Left colon (tissue), 2 donors: ENCODE measurements at places on chromosomes 12 and 14. TPM values are rescaled to one million over a fixed set of nuclear protein-coding genes. Genes with fewer than 3 reads are reported as not detected.

Gene PLEKHD1
- total RNA-seq = 0.18 TPM

DNA sequence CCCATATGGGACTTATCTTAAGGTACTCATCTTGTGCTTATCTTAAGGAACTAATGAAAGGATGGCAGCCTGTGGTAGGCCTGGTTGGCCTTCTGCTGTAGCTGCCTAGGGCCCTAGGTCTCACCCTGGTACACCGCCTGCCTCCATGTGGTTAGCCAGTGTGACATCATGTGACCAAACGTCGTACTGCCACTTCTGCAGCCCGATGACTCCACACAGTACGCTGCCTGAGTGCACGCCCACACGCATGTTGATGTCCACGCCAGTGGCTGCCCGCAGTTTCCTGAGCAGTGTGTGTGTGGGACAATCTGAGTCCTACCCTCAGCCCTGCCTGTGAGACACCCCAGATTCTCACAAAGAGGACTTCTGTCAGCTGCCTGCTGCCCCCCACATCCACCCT, 5.1 kb downstream of the ADCY4 start:
- peak; percentile 70 for DNase-seq

Gene POTEG
- total RNA-seq = not detected

Gene HSPB8
- 3.5 TPM for total RNA-seq

DNA sequence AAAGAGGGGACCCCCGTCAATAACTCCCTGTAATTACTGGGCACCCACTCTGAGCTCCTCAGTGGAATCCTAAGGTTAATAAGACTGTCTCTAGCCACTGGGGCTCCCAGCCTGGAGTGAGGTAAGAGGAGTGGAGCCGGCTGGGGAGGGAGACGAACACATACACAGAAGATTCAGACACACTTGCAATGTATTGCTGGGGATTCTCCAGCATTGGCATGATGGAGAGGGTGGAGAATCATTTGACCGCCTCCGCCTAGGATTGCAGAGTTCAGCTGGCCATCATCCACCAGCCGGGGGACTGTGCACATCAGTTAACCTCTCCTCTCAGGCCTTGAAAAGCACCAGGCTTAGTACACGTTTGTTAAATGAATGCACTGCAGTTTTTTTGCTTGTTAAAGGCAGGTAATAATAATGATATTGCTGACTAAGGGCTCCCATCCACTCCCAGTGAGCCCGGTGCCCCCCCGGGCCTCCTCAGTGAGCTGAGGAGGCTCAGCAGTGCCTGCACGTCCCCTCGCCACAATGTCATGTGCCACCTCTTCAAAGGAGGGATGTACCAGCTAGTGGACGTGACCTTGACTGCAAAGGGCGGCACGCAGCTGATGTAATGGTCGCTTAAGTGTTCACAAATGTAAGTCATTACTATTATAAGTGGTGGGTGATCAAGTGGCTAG, 20.3 kb upstream of the FAIM2 start:
- DNase-seq = no peak

DNA sequence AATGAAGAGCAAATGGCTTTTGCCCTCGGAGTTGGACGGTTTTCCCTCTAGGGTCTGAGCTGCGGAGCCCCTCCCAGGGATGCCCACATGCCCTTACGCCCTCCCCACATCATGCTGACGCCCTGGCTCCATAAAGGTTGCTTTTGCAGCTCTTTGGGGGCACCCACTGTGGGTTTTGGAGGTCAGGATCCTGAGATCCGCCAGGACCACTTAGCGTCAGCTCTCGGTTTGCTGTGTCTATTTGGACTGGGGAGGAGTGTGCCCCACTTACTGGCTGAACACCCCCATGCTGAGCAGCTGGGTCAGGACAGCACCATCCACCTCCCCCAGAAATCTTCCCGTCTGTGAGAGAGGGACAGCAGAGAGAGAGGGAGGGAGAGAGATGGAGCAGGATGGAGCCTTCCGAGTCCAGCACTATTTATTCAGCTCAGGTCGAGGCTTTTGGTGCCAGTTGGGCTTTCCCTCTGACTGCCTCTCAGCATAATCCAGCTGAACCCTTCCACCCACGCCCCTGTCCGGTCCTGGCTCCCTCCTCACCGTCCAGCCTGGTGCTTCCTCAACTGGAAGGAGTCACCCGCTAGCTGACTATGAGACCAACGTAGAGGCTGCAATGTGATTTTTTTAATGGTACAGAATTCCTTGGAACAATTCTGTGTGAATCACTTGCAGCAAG, 18.9 kb upstream of the LRTM2 start:
- DNase-seq = peak; percentile 20

DNA sequence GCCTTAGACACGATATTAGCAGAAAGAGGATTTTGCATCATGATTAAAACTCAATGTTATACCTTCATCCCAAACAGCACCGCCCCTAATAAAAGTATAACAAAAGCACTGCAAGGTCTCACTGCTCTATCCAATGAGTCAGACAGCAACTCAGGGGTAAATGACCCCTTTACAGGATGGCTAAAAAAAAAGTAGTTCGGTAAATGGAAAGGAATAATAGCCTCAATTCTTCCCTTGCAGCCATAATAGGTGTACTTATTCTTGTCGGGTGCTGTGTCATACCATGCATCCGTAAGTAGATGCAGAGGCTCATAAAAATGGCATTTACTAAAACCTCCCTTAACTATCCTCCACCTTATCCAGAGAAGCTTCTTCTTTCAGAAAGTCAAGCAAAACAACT, 53.9 kb upstream of the AP4S1 start:
- no peak for DNase-seq

Gene ASPG
- total RNA-seq = 60.8 TPM

GRCh38 chr12:49964849-49965624, 3.4 kb downstream of the AQP5 start:
- no peak for DNase-seq

DNA sequence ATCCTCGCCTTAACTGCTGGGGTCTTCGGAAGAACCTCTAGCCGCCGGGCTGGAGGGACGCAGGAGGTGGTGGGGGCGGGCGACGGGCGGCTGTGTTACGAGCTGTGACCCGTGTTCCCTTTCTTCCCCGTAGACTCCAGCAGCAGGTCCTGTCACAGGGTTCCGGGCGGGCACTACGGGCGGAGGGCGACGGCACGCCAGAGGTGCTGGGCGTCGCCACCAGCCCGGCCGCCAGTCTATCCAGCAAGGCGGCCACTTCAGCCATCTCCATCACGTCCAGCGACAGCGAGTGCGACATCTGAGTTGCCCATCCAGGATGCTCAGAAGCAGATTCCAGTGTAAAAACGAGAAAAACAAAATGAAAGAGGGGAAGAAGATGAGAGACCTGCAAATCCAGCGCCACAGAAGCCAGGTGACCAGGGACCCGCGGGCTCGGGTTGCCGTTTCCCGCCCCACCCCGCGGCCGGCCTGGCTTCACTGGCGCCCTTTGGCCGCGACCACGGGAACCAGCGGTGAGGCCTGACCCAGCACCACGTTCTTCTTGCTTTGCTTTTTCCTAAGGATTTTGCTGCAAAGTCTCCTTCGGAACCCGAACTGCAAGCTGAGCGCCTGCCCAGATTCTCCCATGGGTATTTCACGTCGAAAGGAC, 2.1 kb downstream of the SIX6 start:
- DNase-seq = no peak

Gene STON2
- total RNA-seq = 13.2 TPM

Gene TMCC3
- total RNA-seq = 65.4 TPM

GRCh38 chr12:76247992-76248391, 100.2 kb downstream of the BBS10 start:
- no peak for DNase-seq

DNA sequence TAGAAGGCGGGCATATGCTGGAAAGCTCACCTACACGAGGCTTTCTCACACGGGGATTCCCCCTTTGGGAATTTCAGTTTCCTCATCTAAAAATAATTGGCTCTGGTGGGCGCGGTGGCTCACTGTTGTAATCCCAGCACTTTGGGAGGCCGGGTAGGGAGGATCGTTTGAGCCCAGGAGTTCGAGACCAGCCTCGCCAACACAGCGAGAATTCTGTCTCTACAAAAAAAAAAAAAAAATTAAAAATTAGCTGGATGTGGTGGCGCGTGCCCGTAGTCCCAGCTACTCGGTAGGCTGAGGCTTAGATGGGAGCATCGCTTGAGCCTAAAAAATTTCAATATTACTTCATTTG, 400 bp upstream of the NDUFA12 start:
- DNase-seq = no peak

DNA sequence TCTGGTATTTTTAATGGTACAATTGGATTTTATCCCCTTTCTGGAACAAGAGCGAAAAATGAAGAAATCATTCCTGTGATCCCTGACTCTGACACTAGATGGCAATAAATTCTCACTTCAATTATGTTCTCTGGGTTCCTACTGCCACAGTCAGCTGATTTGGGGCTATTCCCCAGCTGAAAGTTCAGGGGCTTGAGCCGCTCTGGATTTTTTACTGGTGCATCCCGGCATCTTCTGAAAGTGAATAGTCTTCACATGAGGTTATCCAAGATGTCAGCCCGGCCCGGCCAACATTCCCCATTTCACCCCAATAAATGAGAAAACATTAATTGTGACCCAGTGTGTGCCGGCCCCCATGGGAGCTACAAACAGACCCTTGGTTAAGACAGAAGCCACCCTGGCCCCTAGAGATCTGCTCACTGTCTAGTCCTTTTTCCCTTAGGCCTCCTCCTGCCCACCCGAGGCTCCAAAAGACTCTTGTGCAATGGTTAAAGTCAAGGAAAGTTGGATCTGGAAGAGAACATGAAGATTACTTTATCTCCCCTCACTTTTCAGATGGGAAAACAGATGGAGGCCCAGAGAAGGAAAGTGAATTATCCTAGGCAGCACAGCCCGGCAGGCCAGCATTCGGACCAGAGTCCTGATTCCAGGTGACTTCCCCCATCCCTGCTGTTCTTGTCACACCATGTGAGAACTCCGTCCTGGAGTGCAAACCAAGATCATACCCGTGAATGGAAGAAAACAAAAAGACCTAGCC, 20.8 kb downstream of the CKAP4 start:
- DNase-seq = peak; percentile 10

DNA sequence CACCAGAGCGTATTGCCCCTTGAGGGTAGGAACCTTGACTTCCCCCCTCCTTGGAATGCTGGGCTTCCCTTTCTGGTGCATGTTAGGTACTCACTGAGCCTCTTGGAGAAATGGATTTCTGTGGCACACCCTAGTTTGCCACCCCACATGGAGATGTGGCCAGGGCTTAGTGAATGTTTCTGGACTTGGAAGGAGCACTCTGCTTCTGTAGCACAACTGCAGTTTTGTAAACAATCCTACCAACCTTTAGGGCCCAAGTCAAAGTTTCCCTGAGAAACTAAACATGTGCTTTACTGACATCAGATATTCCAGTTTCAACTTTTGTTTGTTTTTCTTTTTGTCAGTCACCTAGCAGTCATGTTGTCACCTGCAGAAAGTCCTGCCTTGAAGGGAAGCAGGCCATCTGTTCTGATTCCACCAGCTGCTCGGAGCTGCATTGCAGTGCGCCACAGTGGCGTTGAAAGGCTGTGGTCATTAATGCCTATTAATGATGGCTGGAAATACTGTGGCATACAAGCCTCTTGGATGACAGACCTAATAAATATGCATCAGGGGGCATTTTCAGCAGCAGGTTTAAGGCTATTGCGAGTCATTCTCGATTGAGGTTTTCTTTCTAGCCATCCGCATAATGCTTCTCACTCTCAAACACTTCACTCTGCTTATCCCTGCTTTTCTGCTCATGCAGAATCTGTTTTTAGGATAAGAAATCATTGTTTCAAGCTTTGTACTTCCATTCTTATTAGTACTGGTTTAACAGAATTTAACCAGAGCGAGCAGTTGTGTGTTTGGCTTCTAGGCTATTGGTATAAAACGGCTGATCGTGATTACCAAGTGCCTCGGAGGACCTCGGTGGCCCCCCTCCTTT, 7.8 kb downstream of the PELI2 start:
- no peak for DNase-seq

- peak; percentile 30 for DNase-seq
Measured at GRCh38 chr12:105330931-105331804, 677 bp downstream of the C12orf75 start.

DNA sequence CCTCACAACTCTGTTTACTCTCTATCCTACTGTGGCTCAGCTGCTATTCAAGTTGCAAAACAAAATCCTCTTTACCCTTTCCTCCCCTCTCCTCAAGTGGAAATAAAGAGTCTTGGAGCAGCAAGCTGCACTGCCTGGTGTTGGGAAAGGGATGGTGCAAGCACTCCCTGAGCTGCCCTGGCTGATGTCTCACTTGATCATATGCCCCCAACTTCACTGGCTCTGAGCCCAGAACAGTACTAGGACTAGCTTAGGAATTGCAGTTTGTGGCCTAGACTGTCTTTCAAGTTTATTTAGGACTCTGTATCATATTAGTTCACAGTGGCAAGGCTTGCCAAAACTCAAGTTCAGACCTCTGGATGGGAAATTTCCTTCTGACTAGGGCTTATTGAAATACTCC, 1683.8 kb upstream of the SEL1L start:
- no peak for DNase-seq

DNA sequence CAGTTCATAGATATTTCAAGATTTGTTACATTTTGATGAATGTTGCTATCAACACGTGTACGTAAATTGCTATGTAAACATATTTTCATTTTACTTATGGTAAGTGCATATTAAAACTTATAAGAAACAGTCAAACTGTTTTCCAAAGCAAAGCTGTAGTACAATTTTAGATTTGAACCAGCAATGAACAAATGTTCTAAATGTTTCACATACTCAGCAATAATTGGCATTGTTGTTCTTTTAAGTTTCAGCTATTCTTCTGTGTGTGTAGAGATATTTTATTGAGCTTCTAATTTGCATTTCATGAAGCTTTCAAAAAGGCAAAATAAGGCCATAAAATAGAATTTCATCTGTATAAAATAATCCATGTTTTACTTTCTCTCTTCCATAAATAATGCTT, 1433.2 kb downstream of the LRFN5 start:
- no peak for DNase-seq

DNA sequence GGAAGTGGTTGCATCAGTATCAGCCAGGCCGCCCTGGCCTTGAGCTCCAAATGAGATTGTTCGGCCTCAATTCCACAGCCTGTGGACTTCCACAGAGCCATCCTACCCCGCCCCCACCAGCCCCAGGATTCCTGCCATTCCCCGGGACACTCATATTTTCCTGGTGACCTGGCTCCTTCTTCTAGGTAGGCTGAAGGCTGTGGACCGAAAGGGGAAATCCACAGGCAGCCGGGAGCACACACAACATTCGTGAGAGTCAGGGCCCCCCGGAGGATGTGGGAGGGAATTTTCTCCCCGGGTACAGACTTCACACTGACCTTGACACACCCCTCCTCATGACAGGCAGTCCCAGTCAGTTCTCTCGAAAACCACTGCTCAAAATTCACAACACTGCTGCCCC, 39.9 kb downstream of the RIN3 start:
- DNase-seq = no peak

- DNase-seq = no peak
Measured at GRCh38 chr14:29410581-29410980, 517.1 kb downstream of the PRKD1 start.
